ENCODE measurements at places on chromosomes 11 and 22.

GRCh38 chr11:122103726-122104125, 12.3 kb downstream of the BLID start:
- DNase-seq: no peak

GRCh38 chr11:104943561-104943960, 24.8 kb downstream of the CASP4 start:
- no peak for DNase-seq

GRCh38 chr11:83326326-83326725, 40.2 kb upstream of the CCDC90B start:
- peak; percentile 77 for DNase-seq

GRCh38 chr11:9301720-9302119, 12.7 kb downstream of the TMEM41B start:
- no peak for DNase-seq

DNA sequence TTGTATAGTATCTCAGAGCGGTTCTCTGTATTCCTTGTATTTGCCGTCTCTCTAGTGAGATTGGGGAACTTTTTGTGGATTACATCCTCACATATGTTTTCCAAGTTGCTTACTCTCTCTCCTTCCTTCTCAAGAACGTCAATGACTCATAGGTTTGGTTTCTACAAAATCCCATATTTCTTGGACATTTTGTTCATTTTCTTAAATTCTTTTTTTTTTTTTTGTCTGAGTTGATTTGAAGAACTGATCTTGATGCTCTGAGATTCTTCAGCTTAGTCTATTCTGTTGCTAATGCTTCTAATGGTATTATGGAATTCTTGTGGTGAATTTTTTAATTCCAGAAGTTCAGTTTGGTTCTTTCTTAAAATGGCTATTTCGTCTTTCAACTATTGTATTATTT, 28.4 kb upstream of the SLN start:
- no peak for DNase-seq

DNA sequence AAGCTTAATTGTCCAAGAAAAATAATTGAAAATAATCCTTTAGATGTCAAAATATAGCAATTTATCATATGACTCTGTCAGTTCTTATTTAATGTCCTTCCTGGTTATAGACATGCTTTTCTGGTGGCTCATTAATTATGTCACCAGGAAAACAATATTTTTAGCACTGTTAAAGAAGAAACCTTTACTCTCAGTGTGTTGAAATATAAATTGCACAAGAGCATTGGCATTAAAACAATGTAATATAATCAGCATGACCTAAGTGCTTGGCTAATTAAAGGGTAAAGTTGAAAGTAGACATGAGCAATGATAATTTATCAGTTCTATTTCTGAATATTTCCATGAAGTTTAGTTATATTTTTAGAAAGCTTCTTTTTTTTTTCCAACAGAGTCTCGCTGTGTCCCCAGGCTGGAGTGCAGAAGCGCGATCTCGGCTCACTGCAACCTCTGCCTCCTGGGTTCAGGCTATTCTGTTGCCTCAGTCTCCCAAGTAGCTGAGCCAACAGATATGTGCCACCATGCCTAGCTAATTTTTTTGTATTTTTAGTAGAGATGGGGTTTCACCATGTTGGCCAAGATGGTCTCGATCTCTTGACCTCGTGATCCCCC, 232.3 kb downstream of the JRKL start:
- DNase-seq: no peak

GRCh38 chr22:46783721-46784120, 21.3 kb downstream of the TBC1D22A start:
- no peak for DNase-seq

- DNase-seq: no peak
Measured at GRCh38 chr11:121105063-121105480, 4.0 kb downstream of the TECTA start.

Measured in islet precursor cell (in vitro differentiated cells).